ENCODE measurements at places on chromosomes 4 and X. TPM values are rescaled to one million over a fixed set of nuclear protein-coding genes. Genes with fewer than 3 reads are reported as not detected.

- no peak for DNase-seq
Observed at GRCh38 chr4:36189511-36190226, 54.6 kb downstream of the ARAP2 start.

Gene SYP
- 1.8 TPM for total RNA-seq

Gene GAGE12F
- not detected for total RNA-seq

DNA sequence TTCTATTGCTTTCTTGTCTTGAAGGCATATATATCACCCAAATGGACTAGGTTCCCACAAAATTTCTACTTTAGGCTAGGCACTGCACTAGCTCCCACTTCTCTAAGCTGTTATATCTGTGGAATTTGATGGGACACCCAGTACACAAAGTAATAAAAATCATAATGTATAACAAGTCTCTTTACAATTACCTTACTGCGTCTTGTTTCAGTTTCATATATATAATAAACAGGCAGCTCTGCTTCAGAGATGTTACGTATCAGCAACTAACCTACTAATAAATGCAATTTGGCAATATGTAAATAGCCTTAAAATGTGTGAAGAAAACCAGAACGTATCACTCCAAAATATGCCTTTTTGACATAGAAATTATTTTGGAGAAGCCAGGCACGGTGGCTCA lies 42.0 kb upstream of the UGDH start:
- DNase-seq, result no peak

Gene PCYT1B
- 26.1 TPM for total RNA-seq

GRCh38 chr4:6658209-6658595 lies 17.7 kb downstream of the MRFAP1 start:
- DNase-seq, result no peak

Gene ARMCX4
- total RNA-seq, result 17.9 TPM

- no peak for DNase-seq
Observed at GRCh38 chr4:87982036-87982435, 6.5 kb downstream of the SPP1 start.

Measured in endothelial cell (in vitro differentiated cells).